ENCODE measurements at places on chromosomes 5 and 9.

- DNase-seq = no peak
Observed at GRCh38 chr5:141716468-141716867, 34.4 kb upstream of the ARAP3 start.

DNA sequence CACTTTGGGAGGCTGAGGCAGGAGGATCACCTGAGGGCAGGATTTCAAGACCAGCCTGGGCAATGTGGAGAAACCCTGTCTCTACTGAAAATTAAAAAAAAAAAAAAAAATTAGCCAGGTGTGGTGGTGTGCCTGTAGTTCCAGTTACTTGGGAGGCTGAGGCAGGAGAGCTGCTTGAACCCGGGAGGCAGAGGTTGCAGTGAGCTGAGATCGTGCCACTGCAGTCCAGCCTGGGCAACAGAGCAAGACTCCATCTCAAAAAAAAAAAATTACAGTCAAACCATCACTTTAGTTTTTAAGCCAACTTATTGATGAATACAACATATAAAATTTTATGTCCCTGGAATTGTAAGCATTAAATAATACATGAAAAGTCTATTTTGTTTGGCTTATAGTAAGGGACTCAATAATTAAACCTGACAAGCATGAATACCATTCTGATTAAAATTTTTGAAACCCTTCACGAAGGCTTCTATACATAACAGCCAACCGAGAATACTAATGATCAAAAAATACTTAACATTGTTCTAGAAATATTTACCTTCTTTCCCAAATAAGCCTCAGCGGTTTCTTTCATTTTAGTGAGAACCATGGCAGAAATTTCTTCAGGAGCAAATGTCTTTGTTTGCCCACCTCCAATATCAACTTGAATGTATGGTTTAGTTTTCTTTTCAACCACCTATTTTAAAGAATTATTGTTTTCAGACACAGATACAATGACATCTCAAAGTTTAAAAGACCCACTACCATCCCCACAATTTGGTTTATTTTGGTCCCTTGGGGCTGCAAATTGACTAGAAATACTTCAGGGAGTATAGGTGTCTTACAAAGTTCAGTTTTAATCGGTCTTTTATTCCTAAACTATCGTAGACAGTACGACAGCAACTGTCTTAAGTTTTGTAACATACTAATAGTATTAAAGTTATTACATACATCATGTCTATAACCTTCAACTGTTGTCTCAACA, 1.2 kb downstream of the HSPA5 start:
- no peak for DNase-seq

GRCh38 chr5:5165541-5166002, 25.4 kb downstream of the ADAMTS16 start:
- no peak for DNase-seq

GRCh38 chr5:38284384-38284783, 26.0 kb downstream of the EGFLAM start:
- no peak for DNase-seq

DNA sequence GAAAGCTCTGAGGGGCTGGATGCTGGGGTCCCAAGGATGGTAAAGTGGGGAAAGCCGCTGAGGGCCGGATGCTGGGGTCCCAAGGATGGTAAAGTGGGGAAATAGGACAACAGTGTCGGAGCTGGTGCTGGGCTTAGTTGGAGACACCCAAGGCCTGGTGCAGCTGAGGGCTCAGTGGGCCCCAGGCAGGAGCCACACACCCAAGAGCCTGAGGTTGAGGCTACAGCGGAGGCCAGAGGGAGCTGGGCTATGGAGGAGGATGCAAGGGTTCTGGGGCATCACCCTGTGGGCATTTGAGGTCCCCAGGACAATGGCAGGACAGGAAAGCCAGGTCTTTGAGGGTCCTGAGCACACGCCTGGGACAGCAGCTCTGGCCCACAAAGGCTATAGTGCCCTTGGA, 19.1 kb upstream of the SLC9A3 start:
- no peak for DNase-seq

- no peak for DNase-seq
Observed at GRCh38 chr5:21199087-21199486, 1211.1 kb upstream of the CDH18 start.

DNA sequence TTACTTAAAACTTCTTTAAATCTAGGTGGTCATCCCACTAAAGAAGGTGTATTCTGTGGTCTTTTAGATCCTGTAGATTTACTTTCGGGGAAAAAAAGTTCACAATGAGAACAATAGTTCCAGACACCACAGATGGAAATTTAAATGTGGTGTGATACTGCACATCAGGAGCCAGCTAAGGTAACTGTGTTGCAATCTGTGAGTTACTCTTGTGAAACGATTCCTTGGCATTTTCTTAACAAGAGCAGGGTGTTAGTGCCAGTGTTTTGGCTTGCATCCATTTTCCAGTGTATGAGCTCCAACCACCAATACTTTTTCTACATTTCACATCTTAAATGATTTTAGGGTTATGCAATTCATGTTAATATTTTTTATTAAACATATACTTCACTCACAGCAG, 674.5 kb downstream of the CETN3 start:
- DNase-seq = no peak

- no peak for DNase-seq
Observed at GRCh38 chr5:2913281-2913680, 161.8 kb upstream of the IRX2 start.

DNA sequence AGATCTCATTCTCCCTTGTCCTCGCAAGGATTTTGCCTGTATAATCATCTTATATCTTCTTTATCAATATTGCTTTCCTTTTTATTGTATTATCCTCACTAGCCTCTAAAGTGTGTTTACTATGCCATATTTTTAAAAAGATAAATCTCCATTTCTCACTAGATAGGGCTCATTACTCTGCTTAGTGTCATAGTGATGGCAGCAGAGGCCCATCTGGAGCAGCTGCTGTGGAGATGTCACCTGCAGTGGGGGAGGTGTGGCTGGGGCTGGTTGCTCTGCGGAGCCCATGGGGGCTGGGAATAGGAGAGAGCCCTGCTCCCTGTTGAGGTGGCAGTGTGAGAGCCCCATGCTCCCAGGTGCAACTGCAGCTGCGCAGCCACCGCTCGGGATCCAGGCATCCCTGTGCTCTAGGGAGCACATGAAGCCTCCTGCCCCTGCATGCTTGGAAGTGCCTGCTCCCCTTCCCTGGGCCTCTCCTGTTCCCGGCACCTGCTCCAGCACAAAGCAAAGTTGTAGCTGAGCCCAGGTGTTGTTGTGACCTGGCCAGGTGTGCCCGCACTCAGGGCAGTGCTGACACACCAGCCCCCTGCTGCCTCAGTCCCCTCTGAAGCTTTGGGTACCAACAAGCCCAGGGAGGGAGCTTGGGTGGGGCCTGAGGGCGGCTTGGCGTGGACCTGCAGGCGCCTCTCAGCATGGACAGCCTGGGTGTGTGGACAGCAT, 144.6 kb upstream of the MRPS30 start:
- DNase-seq = no peak

DNA sequence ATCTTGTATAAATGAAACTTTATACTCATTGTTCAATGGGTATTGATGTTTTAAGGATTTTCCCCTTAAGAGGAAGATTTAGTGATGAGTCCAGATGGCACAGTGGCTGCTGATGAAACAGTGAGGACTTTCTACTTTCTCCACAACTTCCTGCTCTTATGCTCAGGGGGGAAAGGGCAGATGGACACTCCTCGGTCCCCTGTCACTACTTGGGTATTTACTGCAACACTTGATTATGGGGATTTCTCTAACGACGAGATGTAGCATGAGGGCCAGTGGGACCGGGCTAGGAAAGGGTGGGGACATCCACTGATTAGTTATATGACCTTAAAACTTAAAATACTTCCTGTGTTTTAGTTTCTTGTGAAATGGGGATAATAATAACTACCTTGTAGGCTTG, 146.1 kb upstream of the HMHB1 start:
- no peak for DNase-seq

- no peak for DNase-seq
Observed at GRCh38 chr5:178667101-178667500, 40.3 kb upstream of the CLK4 start.

- DNase-seq = no peak
Observed at GRCh38 chr5:119076080-119076479, 5.2 kb downstream of the DMXL1 start.

GRCh38 chr9:122912671-122912963, 506 bp downstream of the ZBTB6 start:
- no peak for DNase-seq

- no peak for DNase-seq
Observed at GRCh38 chr5:4777435-4777834, 362.7 kb upstream of the ADAMTS16 start.

- DNase-seq = peak; percentile 55
Observed at GRCh38 chr9:33737811-33738606, 57.4 kb upstream of the PRSS3 start.

GRCh38 chr5:175214152-175214551, 229.8 kb downstream of the DRD1 start:
- no peak for DNase-seq

GRCh38 chr9:83665580-83666200, 42.1 kb downstream of the UBQLN1 start:
- DNase-seq = no peak

GRCh38 chr9:99118782-99119466, 14.0 kb downstream of the TGFBR1 start:
- DNase-seq = peak; percentile 85

- no peak for DNase-seq
Observed at GRCh38 chr5:127280491-127281220, 9.9 kb upstream of the MEGF10 start.

GRCh38 chr5:107792940-107793339, 122.2 kb upstream of the EFNA5 start:
- DNase-seq = no peak

- DNase-seq = no peak
Observed at GRCh38 chr9:135722365-135722764, 20.4 kb downstream of the KCNT1 start.

GRCh38 chr9:76729980-76730737, 34.1 kb upstream of the PCA3 start:
- DNase-seq = no peak

DNA sequence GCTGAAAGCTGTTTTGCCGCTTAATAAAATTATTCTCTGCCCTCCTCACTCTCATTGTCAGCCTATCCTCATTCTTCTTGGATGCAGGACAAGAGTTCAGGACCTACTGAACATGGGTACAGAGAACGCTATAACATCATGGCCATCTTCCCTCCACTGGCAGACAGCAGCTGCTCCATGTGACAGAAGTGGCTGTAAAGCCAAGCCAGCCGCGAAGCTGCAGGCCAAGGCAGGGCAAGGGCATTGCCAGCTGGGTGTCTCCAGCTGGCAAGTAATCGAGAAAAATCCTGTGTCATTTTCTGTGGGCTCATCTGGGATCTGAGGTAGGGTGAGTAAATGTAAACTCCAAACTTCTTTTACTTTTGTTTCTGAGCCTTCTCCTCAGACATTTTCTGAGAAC, 84.8 kb downstream of the SLC25A46 start:
- no peak for DNase-seq

- DNase-seq = peak; percentile 3
Observed at GRCh38 chr9:115593587-115594091, 475.7 kb upstream of the TNC start.

DNA sequence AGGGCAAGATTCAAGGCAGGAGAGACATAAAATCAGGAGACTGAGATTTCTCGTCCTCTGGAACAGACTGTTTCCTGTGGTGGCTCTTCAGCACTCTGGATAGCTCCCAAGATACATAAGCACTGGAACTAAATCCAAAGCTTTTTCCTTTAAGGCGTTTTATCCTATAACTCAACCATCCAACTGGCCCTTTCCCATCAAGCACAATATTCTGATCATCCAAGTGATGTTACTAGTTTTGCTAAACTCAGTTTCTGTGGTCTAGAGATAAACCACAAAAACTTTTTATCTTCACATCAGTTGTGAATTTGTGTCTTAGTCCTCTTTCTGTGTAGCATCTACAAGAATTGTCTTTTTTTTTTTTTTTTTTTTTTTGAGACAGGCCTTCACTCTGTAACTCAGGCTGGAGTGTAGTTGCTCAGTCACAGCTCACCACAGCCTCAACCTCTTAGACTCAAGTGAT, 299.4 kb downstream of the COX7C start:
- DNase-seq = no peak

DNA sequence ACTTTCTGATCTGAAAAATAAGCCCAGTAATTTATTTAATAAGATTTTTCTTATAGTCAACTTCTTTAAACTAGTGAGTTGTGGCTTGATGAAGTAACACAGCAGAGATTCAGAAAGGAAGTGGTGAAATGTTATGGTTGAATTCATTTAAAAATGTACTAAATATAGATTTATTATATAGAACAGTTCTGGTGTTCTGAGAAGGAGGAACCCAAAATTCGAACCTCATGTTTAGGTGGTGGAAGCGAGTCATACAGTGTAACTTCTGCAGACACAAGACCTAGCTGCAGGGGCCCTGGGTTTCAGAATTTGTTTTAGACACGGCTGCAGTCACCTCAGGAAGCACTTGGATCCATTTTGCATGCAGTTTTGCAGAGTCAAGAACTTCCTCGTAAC, 188.2 kb downstream of the TRIO start:
- peak; percentile 3 for DNase-seq

GRCh38 chr9:2601785-2602378, 19.7 kb upstream of the VLDLR start:
- no peak for DNase-seq

DNA sequence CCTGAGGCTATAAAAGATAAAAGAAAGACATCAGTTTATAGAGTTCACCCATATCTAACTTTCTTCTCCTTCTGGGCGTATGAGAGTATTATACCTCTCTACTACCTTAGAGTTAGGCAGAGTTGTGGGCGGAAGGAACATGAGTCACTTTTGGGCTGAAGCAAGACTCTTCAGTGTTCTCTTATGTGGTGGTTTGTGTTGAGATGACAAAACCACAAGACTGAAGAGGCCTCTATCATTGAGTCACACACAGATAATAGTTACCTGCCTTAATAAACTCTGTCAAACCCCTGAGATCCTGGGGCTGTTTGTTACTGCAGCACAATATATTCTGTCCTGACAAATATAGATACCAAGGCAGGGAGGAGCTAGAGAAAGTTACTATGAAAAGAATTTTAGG, 184.2 kb downstream of the EFNA5 start:
- DNase-seq = peak; percentile 61

- DNase-seq = no peak
Observed at GRCh38 chr9:97510797-97511654, 9.6 kb downstream of the TMOD1 start.

- no peak for DNase-seq
Observed at GRCh38 chr5:144944936-144945335, 774.3 kb downstream of the KCTD16 start.
